Omental fat pad (tissue), 4 donors: ENCODE measurements at places on chromosomes 7 and 10.

- DNase-seq = no peak
These were observed 9.7 kb downstream of the ZYX start for GRCh38 chr7:143390773-143391317.

- no peak for DNase-seq
These were observed 33.3 kb downstream of the CDK14 start for GRCh38 chr7:90629297-90629918.

DNA sequence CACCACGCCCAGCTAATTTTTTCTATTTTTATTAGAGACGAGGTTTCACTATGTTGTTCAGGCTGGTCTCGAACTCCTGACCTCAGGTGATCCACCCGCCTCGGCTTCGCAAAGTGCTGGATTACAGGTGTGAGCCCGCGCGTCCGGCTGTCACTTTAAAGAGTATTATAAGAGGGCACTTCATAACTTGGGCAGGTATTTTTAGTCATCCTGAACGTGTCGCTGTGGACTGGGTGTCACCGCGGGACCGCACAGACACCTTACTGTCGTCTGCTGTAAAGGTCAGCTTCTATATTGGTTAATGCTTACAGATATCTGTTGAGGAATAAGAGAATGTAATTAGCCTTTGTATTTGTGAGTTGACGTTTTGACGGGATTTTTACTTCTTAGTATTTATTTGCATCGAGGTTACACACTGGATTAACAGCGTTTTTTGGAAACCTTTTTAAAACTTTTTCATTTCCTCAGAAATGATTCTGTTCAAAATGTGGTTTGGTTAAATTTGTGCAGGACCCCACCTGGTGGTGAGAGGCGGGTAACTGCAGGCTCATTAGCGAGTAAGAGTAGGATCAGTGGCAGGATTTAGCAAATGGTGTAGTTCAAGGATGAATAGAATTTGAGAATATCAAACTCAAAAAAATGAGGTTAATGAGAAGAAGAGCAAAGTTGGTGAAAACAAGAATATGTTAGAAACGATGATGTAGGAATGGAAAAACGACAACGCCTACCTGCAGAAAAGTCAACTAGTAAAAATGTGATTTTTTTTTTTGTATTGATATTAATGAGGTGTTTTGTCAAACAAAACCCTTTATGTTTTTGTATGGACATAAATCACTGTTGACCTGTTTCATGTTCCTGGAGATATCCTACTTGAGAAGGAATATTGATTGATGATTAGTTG is 3.2 kb downstream of the DNAJB6 start:
- DNase-seq = no peak

GRCh38 chr7:155204744-155205367 is 92.8 kb upstream of the INSIG1 start:
- no peak for DNase-seq

- no peak for DNase-seq
These were observed 127.8 kb upstream of the RSU1 start for GRCh38 chr10:16944986-16945385.

GRCh38 chr7:41917-42565 is 150.3 kb upstream of the FAM20C start:
- no peak for DNase-seq

DNA sequence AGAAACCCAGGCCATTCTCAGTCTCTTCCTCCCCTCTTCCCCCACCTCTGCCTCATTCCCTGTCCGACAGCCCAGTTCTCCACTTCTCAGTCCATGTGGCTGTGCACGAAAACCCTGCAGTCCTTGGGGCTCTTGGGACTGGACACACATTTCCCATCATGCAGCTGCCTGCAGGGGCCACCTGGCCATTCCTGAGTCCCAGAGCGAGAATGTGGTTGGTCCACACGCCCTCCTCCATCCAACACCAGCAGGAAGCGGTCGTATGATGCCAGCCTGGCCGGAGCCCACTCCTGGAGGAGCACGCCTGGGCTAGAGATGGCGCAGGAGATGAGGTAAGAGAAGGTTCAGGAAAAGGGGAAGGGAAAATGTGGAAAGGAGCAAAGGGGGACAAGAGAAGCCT is 222.5 kb downstream of the USP6NL start:
- DNase-seq = no peak

DNA sequence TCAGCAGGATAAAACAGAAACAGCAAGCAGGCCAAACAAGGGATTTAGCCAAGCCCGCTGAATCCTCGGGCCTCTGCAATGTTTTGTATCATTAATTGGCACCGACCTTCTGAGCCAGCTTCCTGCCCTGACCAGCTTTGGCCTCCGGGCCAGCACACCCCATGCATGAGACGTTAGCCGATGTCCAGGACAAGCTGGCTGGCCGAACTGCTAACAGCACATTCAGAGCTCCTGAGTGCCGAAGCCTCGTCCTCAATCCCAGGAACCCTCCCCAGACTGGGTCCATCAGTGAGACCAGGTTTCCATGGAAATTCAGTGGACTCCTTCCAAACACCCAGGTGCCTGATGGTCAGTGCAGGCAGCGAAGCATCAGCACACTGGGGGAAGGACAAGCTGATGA is 134.3 kb upstream of the PFKP start:
- DNase-seq = no peak

GRCh38 chr10:26739071-26739631 is 41.6 kb downstream of the PDSS1 start:
- no peak for DNase-seq

DNA sequence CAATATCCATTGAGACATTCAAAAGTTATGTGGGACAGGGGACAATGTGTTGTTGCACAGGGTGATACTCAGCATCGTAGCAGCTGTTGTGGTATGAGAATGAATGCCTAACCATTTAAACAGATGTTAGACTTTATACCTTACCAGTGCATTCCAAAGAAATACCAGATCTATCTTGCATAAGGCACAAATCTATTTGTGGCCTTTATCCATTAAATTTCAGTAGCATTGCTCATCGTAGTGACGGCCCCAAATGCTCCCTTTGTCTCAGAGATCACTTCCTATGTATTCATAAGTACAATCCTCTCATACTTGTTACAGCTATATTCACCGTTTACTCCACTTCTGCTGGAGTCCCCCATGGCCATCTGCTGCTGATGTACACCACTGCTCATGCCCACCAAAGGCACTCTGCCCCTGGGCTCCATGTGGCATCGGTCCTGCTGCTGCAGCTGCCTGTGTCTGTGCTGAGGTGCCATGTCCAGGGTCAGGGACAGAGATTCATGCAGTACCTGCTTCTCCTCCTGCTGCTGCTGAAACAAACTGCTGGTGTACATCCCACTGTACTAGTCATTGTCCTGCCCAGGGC is 96.3 kb downstream of the CPED1 start:
- no peak for DNase-seq

DNA sequence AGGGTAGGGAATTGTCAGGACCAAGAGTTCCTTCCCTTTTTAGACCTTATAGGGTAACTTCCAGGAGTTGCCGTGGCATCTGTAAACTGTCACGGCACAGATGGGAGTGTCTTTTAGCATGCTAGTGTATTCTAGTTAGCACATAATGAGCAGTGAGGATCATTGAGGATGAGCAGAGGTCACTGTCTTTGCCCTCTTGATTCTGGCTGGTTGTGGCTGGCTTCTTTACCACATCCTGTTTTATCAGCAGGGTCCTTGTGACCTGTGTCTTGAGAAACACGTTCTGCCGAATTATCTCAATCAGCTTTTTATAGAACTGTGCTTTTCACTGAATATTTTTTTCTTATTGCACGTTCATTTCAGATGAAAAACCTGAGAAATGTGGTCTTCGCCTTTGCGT is 41.5 kb downstream of the MINPP1 start:
- DNase-seq = no peak

DNA sequence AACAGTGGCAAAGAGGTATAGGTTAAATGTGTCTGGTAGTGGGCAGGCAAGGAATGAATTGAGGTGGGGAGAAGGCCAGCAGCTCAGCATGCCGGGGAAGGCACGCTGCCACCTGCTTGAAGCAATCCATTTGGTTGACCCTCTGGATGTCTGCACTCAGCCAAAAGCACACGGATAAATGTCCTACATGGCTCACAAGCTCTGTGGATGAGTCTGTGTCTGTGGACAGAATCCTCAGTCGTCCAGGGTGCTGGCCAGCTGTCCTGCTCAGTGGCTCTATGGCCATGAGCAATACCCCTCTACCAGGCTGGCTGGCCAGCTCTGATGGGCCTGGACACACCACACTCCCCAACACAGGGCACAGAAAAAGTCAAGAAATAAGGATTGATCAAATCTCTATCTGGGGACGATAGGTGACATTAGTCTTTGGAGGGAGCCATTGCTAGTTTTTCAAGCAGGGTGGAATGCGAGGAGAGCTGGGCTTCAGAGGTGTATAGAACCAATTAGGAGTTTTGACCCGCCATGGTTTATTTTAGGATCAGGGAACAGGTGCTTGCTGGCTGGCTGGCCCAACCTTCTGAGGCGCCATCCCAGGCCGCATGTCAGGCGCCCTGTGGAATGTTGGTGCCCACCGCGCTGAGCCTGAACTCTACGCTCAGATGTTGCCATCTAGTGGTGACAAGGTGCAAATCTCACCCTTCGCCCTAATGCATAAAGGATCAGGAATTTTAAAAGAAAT is 493.4 kb downstream of the TNS3 start:
- no peak for DNase-seq

- no peak for DNase-seq
These were observed 13.4 kb downstream of the SLC29A3 start for GRCh38 chr10:71332466-71332865.

GRCh38 chr10:120186506-120186905 is 270.5 kb upstream of the PLPP4 start:
- no peak for DNase-seq

- no peak for DNase-seq
These were observed 418.3 kb downstream of the PAXIP1 start for GRCh38 chr7:154584352-154585252.

GRCh38 chr10:84317174-84317573 is 11.2 kb upstream of the CCSER2 start:
- DNase-seq = no peak

GRCh38 chr10:129864601-129865126 is 99.4 kb downstream of the EBF3 start:
- no peak for DNase-seq

DNA sequence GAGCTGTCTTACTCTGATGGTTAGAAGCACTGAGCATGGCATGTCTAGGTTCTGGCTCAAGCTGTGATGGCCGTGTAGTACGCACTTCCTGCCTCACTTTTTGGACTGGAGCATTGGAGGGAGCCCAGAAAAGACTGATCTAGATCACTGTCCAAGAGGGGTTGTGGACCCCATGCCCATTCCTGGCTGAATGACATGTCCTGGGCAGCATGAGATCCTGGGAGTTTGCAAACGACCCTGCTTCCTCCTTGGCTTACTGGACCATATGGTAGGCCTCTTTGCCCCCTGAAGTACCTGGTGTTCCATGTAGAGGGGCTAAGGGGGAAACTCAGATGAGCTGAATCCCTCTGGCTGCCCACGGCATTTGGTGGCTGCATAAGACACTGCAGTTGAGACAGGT is 36.7 kb downstream of the ARHGAP22 start:
- no peak for DNase-seq

GRCh38 chr10:27252267-27253000 is 11.8 kb upstream of the ACBD5 start:
- DNase-seq = no peak

GRCh38 chr10:24569828-24570657 is 153.6 kb downstream of the ARHGAP21 start:
- DNase-seq = no peak

DNA sequence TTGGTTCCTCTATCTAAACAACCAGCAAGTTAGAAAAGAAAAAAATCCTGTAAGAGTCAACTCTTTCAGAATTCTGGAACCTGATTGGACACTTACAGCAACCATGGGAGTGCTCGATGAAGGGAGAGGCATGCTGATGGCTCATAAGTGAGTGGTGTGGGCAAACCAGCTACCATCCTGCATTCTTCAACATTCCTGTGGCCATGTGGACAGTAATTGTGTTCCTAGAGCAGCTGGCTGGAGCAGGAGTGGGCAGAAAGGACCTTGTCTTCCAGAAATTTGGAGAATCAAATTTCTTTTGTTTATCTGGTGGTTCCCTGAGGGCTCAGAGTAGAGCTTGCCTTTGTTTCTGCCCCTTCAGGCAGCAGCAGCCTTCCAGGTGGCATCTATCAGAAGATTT is 22.5 kb upstream of the MYL7 start:
- no peak for DNase-seq

DNA sequence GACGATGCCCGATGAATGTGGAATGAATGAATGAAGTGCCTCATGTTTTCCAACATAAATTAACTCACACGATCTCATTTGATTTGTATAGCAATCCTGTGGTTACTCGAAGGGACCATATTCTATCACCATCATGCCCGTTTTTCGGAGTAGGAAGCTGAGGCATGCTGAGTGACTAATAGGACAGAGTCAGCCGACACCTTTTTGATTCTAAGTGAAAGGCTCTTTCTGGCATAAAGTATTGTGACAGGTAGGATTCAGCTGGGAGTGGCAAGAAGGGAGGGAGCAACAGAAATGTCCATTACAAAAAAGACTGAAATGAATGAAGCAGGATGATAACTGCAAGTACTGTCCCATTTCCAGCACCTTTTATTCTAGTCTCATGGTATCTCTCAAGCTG is 55.7 kb downstream of the KLRG2 start:
- DNase-seq = no peak

DNA sequence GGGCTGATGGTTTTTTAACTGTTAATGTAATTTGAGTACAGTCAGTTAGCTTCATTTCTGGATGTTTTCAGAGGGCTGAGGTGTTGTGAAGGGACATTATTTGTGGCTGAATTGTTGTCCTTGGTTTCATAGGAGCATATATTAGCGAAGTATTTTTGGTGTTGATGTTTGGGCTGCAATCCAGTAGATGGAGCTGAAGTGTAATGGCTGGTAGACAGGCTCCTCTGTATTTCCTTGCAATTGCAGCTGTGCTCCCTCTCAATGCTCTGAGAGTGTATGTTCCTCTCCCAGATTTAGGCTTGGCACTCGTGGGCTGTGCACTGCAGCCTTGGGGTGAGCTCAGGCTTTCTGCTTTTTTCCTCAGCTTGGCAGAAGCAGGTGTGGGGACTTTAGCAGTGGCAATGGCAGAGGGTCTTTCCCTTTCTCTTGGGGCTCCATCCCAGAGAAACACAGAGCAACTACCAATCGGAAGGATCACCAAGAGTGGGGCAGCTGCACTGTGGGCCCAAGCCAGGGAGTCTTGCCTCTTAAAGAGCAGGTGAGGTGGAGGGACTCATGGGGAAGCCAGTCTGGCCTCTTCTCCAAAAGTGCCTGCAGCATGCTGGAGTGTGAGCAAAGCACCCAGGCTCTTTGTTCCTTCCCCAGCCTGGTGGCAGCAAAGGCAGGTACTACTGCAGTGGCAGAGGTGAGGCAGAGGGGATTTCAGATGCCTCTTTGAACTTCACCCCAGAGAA is 544.4 kb downstream of the SH2D4B start:
- DNase-seq = no peak

GRCh38 chr7:20219446-20220292 is 2.5 kb upstream of the MACC1 start:
- no peak for DNase-seq

GRCh38 chr7:28002638-28003037 is 178.0 kb downstream of the JAZF1 start:
- DNase-seq = no peak

- no peak for DNase-seq
These were observed 60.7 kb downstream of the SMURF1 start for GRCh38 chr7:99083068-99083651.
